HFF-Myc (cell line): ENCODE measurements at places on chromosomes 4 and X.

DNA sequence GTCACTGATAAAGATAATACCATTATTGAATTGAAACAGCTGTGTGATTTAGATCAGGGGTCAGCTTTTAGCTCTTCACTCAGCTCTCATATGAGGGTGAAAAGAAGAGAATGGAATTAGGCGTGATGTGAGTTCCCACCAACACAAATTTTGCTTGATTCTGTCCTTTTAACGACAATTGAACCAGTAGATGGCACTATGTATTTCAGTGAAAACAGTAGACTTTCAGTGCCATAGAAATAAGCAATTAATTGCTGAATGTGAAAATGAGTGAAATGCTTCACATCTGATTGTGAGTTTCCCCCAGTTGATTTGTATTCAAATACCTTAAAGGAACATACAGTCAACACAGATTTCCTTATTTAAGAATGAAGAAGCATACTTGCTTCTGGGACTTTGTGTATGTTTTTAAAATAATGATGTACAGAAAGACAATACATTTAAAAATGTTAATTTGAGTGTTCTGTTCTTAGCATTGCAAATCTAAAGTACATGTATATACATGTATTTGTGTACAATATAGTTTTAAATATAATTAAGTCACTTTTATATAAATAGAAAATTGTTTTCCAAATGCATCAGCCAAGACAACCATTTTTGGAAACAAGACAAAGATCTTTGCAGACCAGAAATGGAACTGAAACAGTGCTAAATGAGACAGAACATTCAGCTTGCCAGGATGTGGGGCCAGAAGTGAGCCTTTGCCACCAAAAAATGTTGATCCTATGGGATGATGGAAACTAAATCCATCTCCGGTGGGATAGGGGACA lies 178.8 kb downstream of the SNCA start:
- peak; percentile 16 for DNase-seq

DNA sequence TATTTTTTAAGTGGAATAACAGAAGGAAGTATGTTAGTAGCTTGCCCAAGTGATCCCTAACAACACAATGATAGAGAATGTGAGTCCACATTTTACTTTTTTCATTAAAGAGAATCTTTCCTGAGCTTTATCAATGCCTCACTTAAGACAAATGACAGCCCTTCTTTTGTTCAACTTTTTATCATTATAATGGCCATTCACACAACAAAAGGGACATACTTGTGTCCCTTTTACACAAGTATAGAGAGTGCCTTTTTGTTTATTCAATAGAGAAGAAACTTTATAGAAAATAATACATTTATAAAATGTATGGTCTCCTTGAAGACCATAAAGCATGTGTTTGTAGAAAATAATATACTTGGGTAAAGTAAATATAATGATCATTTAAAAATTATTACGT lies 96.3 kb downstream of the PDE5A start:
- no peak for DNase-seq

GRCh38 chr4:67080046-67080557 lies 465.2 kb downstream of the CENPC start:
- DNase-seq: no peak

DNA sequence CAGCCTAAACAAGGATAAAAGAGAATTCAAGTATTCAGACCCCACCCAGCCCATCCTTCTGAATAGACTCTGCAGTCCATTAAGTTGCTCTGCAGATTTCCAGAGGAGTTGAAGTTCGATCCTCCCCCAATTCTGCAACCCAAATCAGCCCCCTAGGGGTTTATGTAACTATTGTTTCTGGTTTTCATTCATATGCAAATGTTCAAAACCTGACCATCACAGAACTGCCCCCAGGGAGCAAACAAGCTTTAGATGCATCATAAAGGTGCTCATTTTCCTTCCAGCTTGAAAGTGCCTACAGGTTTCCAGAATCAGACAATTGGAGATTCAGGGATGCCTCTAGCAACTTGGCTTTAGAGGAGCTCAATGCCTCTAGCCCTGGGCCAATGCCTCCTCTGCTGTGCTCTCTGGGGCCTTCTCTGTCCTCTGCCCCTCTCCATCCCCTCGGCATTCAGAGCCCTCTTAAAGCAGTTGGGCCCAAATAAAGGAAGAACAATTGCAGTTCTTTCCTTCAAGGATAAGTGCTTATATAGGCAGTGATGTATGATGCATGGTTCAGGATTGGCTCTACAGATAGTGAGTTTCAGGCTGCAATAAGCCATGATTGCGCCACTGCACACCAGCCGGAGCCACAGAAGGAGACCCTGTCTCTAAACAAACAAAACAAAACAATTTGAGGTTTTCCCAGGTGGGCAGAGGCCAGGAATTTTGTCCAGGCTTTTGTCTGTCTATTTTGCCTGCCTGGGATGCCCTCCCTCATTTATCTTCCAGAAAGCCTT lies 23.5 kb upstream of the SPINK2 start:
- no peak for DNase-seq

DNA sequence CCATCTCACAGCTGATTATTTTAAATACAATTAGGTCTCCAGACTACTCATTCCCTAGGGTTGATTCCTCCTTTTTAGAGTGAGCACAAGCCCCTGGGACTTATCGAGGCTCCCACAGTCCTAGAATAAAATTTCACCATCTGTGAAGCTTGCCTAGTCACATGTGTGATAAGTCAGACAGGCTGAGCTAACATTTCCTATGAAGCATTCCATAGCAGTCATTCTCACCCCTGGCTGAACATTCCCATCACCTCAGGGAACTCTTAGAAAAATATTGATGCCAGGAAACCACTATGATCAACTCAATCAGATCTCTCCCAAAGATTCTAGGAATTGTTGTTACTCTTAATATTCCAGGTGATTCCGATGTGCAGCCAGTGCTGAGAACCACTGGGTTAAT lies 37.7 kb downstream of the ARHGEF9 start:
- DNase-seq: no peak

DNA sequence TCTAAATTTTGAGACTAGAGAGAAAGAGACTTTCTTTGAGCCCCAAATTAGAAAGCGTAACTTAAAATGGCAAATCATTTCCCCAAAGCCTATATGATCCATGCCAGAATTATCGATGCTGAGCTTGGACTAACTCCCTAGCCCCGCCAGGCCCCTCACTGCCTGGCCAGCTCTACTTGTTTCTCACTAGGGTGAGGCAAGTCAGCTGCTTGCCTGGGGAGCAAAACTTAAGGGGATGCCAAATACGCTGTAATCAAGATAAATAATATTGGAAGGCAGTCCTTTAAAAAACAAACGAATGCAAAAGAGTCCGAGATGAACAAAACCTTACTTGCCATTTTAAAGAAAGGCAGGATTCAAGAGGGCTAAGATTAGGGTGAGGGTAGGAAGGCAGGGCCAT lies 236.0 kb downstream of the FRMPD4 start:
- DNase-seq: no peak

DNA sequence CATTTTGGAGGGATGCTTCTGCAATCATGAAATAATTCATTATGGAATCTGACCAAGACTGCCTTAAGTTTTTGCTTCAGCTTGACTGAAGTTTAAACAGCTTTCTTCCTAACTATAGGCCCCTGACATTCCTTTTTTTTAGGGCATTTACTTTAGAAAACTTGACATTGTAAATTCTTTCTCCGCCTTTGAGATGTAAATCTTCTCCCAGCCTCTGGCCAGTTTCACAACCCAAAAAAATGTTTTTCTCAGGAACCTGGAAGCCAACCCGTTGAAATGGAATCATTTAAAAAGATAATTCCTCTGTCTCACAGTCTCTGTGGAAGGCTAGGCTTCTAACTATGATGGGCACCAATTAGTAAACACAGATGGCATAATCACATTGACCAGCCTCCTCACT lies 710.4 kb upstream of the PABPC4L start:
- no peak for DNase-seq

- no peak for DNase-seq
These were observed at the start of gene WAS for GRCh38 chrX:48683411-48683982. Gene WAS (plus strand): TSS chrX:48683799. CDS start chrX:48683854, 55 bp downstream.

DNA sequence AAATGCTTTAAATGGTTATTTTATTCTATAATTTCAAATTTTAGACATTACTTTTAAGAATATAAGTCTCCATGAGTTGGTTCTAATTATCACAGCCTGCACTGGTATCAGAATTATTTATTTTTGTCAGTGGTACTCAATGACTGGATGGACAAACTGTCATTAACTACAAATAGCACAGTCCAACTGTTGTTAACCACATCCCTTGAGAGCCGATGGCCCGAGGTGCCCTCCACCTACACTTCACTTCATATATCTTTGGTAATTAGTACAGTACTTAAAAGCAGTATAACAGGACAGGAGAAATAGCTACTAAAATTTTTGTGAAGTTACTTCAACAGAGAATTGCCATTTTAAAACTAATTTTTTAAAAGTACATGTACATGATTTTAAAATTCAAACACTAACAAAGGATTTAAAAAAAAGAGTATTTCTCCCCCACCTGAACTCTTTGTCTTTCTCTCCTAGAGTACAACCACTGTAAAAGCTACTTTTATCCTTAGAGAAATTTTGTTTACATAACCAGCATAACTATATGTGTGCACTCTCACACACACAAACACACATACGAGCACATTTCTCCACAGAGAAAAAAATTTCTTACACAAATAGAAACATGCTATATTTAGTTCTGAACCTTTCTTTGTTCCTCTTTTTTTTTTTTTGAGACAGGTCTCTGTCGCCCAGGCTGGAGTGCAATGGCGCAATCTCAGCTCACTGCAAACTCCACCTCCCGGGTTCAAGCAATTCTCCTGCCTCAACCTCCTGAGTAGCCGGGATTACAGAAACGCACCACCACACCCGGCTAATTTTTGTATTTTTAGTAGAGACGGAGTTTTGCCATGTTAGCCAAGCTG lies 6.5 kb downstream of the TIFA start:
- DNase-seq: no peak

- DNase-seq: no peak
These were observed 125.6 kb downstream of the CBR4 start for GRCh38 chr4:168884251-168885124.

DNA sequence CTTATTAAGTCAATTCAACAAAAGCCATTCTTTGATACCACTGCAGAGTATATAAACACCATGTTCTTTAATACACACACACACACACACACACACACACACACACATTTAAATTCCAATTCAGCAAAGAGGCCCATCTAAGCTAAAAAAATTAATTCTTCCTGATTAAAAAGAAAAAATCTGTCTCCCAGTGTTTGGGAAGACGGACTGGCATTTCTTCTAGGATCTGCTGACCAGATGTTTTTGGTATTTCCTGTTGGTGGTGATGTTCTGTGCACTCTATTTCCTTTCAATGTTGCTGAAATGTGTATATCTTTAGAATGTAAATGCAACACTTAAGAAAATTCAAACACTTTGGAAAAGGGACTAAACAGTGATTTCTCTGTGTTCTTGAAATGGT lies 243.8 kb downstream of the THOC2 start:
- DNase-seq: peak; percentile 48

DNA sequence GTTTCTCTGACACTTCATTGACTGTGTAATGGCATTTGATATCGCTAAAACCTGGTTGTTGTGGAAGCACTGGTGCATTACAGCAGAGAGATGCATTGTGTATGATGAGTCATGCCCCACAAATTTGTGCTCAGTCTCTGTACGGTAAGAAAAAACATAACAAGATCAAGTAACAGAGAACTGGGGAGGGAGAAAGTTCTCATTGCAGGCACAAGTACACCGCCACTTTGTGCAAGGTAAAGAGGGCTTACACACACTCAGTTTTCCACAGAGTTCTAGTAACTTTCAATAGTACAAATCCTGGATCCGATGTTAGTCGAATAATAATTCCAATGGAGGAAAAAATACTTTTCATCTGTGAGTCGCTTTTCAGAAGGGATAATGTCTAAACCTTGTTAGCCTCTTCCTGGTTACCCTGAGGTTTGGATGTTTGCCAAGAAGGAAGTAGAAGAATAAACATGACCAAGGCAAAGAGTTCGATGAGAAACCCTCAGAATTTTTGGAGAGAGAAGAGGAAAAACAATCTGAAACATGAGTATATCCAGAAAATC lies 512.5 kb upstream of the SLIT2 start:
- DNase-seq: peak; percentile 89

DNA sequence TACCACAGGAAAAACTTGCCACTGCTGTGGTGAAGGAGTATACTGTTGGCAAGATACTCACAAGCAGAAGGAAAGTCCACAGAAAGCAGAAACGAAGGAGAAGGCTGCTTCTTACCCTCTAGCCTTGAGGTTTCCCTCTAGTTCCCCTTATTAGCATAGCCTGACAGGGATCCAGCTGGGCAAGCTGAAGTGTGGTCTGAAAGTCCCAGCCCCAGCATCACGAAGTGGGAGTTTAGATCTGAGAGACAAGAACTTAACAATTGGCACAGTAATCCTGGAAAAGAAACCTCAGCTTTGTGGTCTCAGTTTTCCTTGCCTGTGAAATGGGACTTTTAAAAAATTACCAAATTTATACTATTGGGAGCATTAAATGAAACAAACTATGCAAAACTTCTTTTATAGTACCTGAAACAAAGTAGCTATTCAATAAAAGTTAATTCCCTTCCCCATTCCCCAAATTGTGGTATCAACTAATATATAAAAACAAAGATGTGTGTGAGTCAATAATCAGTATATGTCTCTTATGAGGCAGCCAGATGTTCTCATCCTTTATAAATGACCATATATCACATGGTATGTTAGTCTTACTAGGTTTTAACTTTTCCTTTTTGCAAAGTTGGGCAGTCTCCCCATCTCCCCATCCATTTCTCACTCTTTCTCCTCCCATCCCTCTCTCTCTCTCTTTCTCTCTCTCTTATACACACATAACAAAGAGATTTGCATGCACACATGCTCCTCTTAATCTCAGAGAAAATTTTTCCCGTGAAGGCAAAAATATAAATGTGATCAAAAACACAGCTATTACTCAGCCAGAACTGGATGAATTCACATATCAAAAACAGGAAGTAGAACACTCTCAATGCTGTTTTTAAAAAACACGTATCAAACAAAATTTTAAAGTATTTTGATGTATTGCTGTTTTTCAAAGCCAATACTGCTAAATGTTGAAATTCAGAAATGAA lies 57.8 kb downstream of the SCFD2 start:
- DNase-seq: no peak

DNA sequence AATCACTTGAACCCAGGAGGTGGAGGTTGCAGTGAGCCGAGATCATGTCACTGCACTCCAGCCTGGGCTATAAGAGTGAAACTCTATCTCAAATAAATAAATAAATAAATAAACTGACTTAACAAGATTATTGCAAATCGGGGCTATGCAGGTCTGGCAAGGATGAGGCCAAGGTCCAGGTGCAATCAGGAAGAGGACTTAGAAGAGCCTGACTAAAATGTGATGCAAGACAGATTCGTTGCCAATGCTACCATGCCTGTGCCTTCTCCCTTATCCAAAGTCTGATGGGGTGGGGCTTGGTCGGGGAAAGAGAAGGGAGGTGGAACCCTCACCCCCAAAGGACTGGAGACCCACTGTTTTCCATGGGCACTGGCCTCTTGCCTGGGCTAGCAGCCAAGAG lies 14.7 kb downstream of the ZCCHC13 start:
- DNase-seq: no peak

DNA sequence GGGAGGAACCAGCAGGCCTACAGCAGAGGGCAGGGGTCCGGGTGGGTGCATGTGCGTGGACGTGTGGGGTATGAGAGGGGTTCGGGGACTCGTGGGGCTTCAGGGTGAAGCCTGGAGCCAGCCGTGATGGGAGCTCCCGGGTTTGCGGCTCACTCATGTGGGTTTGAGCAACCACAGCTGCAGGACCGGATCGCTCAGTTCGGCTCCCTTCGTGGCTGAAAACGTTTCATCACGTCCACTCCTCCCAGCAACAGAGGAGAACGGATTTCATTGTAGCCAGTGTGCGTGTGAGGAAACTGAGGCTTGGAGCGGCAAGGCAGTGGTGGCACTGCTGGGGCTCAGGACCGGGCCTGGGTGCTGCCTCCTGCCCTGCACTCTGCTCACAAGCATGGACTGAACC lies 10.6 kb downstream of the BGN start:
- no peak for DNase-seq

GRCh38 chrX:7638078-7638710 lies 204.8 kb upstream of the VCX start:
- DNase-seq: no peak
